Fibroblast of upper back skin (primary cell): ENCODE measurements at places on chromosomes 7 and 10.
A peak's percentile ranks its signal among the peaks of the same experiment; 100 is the strongest.

GRCh38 chr7:32066441-32066840 lies 3.8 kb downstream of the PDE1C start:
- DNase-seq: no peak

GRCh38 chr7:99129536-99129935 lies 14.4 kb downstream of the SMURF1 start:
- DNase-seq: no peak

- DNase-seq: no peak
Measured at GRCh38 chr10:34954142-34954541, 136.0 kb downstream of the CUL2 start.

GRCh38 chr7:77258593-77258992 lies 59.0 kb upstream of the FGL2 start:
- no peak for DNase-seq

- no peak for DNase-seq
Measured at GRCh38 chr10:101282947-101283346, 53.7 kb upstream of the LBX1 start.

DNA sequence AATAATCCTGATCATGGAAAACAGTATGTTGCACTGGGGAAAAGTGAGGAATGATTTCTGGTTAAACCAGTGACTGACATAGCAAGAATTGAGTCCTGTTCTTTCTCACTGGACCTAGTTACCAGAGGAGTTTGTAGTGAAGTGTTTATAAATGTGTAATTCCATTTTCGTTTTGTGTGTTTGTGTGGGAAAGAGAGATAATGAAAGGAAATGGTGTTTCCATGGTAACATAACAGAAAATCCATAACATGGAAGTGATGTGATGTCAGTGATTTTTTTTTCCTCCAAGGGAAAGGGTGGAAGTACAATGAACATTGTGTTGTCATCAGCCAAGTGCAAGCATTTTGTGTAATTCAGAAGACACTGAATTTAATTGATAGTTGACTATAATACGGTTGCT lies 283.9 kb downstream of the PLXDC2 start:
- peak; percentile 13 for DNase-seq

GRCh38 chr7:46707973-46708372 lies 786.9 kb upstream of the IGFBP3 start:
- no peak for DNase-seq

DNA sequence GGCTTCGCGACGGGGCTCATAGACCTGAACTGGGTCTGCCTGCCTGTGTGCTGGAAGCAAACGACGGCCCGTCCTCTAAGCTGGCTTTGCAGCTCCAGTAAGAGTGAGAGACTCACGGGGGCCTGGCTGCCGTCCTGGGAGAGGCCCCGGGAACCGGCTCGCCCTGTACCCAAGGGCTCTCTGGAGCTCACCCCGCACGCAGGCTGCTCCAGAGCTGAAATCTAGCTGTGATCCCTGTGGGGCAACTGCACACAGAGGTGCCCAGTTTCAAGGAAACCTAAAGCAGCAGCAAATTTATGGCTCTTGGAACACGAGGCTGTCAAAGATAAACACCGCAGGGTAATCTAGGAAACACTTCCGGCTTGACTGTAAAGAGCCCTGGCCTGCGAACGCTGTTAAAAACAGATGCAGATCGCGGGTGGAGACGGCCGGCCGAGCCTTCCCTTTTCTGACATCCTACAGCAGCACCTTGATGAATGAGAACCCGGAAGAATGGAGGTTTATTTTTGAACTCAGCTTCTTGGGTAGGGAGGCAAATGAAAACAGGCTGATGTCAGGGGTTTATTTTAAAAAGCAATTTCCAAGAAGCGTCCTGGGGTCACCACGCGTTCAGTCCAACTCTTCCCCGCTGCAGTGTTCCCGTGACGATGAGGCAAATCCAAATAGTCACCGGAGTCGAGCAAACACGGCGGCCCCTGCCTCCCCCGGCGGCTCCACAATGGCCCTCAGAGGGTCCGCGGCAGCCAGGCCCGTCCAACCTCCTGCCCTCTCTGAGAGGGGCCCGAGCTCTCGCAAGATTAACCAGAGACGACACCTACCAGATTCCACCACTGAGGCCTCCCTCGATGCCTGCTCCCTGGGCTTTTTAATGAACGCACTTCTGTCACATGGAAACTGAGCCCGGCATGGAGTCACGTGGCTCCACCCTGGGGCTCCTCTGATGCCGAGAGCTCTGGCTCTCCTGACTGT lies 29.6 kb downstream of the AMZ1 start:
- peak; percentile 21 for DNase-seq

- DNase-seq: peak; percentile 9
Measured at GRCh38 chr7:71221549-71221948, 89.6 kb downstream of the GALNT17 start.

DNA sequence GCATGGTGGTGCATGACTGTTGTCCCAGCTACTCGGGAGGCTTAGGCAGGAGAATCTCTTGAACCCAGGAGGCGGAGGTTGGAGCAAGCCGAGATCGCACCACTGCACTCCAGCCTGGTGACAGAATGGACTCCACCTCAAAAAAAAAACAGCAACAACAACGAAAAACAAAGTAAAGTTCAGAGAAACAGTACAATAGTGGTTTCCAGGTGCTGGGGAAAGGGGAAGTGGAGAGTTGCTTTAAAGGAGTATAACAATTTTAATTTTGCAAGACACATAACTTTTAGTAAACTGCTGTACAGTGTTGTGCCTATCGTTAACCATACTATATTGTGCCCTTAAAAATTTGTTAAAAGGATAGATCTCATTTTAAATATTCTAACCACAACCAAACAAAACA lies 662.7 kb upstream of the POT1 start:
- no peak for DNase-seq

DNA sequence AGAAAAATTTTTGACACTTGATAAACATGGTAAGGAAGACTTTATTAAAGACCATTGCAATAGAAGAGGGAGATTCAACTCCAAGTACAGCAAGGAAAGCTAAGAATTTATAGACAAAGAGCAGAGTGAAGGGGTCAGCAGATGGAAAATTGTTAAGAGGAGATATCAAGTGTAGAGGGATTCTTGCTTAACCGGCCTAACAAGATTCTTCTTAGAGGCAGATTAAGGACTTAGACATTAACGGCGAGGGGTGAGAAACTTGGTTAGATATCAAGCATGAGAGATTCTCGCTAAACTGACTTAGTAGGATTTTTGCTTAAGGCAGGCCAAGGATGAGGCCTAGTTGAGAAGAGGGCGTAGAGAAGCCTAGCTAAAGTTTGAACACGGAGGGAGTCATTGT lies 76.0 kb downstream of the ITGB1 start:
- DNase-seq: no peak

- DNase-seq: no peak
Measured at GRCh38 chr10:11510736-11511135, 100.7 kb downstream of the USP6NL start.

DNA sequence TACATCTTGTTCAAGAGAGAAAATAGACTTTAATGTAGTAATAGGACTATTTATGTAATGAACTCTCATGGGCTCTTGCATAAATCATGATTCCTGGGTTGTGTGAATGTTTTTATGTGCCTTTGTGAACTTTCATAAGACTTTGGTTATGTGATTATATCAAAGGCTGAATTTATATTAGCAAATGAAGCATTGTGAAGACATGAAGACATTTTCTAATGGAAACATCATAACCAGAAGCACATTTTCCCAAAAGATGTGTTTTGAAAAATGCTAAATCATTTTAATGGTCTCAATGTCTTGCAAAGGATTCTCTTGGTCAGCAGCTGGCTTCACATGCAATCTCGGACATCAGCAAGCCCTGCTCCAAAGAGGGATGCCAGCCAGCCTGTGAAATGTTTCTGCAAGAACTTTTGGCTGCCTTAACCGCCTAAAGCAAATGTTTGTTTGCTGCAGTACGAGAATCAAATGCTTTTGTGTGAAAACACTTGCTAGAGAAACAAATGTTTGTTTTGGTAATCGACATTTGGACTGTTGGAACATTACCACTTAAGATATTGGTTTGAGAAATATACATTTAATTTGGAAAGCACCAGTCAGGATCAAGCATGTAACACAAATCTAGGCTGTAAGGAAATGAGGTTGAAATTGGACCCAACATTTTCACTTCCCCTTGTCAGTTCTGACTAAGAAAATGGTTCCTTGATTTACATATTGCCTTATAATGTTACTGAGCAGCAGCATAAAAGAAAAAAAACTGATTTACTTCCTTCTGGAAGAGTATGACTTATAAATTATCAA lies 102.1 kb downstream of the RTKN2 start:
- DNase-seq: peak; percentile 80

GRCh38 chr10:124056337-124056980 lies 36.9 kb downstream of the CHST15 start:
- DNase-seq: no peak

GRCh38 chr10:79078367-79079053 lies 9.7 kb downstream of the ZMIZ1 start:
- no peak for DNase-seq

DNA sequence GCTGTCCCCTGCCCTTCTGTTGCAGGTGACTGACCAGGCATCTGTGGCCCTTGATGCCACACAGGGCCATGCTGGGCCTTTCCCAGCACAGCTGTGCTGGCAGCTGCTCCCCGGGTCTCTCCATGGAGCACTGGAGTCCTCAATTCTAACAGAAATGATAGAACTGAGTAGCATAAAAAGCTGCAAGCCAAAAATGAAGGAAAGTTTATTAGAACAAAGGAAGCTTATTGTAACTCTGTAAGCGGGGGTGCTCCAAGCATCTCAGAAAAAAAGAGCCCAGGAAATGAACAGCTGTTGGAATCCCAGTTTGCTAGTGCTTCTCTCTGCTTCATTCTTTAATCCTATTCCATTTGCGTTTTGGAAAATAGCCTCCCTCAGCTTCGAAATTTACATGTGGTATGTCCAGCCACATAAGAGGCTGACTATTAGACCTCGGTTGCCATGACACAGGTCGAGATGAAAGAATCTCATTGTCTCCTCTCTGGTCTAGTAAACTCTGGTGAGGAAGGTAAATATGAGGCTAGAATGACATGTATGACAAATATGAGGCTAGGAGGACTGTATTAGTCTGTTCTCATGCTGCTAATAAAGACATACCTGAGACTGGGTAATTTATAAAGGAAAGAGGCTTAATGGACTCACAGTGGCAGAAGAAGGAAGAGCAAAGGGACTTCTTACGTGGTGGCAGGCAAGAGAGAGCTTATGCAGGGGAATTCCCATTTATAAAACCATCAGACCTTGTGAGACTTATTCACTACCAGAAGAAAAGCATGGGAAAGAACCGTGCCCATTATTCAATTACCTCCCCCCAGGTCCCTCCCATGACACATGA lies 23.7 kb downstream of the EPDR1 start:
- no peak for DNase-seq

DNA sequence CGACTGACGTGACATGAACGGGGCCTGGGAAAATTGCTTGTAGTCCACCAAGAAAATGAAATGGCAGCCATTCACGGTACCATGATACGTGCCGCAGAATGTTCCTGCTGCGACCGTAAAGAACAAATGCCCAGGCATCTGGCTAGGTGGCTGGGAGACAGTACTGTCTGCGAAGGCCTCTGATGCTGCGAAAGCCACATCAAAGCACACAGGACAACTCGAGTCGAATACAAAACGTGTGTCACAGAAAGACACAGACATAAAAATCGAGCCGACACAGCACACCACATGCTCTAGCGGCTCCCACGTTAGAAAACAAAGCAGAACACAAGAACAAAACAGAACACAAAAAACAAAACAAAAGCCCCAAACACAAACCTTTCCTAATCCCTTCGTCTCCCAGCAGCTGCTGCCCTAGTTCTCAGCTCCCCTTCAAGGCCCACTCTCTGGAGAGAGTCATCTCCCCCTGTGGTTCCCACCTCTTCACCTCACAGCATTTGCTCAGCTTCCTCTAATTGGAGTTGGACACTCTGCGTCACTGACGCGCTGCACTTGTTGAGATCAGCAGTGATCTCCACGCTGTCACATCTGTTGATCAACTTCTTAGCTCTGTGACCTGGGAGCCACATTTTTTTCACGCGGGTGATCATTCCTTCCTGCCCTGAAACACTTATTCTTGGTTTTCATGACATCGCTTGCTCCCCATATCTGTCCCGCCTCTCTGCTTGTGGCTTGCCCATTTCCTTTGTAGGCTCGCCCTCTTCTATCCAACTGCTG lies 112.2 kb downstream of the CLEC2L start:
- no peak for DNase-seq

- no peak for DNase-seq
Measured at GRCh38 chr10:133465191-133465949, 11.6 kb downstream of the SCART1 start.

GRCh38 chr7:69827558-69827957 lies 229.3 kb downstream of the AUTS2 start:
- no peak for DNase-seq

- no peak for DNase-seq
Measured at GRCh38 chr10:6036861-6037321, 25.3 kb downstream of the IL2RA start.

DNA sequence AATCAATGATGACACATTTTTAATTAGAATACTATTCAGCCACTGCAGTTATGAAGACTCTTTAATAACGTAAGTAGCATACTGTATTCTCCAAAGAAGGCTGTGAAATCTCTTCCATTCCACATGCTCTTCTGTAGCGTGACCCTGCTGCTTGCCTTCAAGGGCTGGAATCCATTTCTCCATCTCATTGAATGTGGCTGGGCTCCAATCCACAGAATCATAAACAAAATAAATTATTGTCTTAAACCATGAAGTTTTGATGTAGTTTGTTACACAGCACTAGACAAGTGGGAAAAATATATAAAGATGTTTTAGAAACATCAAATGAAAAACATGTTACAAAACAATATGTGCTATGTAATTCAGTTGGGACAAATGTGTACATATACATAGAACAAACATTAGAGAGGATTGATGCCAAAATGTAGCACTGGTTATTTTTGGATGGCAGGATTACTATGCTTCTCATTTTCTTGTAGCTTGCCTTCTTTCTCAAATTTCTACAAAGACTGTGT lies 410.8 kb upstream of the PODXL start:
- DNase-seq: no peak

DNA sequence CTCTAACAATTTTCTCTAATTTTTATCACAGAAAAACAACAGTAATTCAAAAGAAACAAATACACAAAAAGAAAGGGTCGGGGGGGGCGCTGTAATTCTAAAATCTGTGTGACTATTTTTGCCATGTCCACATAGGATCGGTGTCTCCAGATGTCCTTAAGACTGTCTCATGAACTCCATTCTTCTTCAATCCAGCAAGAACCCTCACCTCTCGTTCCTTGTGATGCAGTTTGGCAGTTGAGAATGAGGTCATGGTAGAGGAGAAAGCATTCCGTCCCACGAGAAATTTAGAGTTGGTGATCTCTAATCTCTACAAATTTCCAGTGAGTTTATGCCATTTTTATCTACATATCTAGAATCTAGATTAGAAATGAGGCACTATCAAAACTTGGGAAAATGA lies 394.7 kb downstream of the TFEC start:
- no peak for DNase-seq
